ENCODE measurements at places on chromosomes 7 and 10.

DNA sequence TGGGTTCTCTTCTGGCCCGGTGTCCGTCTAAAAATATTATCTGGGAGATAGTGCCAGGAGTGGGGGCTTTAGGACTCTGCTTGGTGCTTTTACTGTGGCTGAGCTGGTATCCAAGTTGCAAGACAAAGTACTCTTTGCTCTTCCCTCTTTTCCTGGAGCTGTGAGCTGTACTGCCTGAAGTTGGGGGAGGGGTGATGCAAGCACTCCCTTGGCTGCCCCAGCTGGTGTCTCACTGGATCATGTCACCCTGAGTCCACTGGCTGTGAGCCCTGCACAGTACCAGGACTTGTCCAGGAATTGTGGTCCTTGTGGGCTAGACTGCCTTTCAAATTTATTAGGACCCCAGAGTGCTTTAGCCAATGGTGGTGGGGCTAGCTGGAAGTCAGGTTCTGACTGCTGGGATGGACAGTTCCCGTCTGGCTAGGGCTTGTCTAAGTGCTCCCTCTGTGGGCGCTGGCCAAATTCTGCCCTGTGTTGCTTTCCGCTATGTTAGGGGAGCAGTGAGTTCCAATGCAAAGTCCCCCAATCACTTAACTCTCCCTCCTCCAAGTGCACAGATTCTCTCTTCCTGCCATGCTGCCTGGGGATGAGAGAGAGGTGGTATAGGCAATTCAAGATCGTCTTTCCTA, 13.1 kb downstream of the CC2D2B start:
- DNase-seq = no peak

DNA sequence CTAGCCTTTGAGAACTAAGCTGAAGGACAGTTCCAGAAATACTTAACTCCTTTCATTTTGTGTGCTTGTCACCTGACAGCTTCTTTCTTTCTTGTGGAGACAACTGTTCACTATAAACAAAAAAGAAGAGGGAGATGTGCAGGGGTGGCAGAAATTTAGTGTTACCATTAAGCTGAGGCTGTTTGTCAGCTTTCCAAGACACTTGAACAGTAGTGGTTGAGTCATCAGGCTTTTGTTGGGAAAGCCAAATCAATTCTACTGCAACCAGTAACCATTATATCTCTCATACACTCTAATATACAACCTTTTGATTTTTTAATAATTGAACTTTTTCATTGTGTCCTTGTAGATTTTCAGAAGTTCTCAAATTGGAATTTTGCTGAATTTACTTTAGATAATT, 75.3 kb downstream of the POLL start:
- DNase-seq = no peak

DNA sequence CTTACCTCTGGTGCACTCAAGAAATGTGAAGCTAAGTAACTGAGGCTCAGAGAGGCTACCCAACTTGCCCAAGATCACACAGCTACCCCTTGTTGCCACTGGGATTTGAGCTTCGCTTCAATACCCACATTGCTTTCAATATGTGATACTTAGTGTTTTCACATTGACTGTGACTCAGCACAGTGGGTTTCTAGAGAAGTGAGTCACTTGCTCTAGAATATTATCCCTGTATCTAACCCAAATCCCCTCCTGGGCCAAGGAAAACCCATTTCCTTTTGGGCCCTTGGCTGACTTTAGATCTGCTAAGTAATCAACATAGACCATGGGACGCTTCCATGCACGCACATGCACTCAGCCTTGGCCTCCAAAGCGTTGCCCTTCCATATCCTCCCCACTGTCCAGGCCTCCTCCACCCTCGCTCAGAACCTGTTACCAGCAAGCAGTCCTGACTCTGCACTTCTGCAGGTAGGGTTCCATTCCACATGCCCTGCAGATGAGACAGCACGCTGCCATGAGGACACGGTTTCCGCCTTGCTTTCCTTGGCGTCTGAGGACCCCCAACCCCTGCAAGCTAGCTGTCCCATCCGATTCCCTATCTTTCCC, 87.7 kb upstream of the CHST15 start:
- DNase-seq = no peak

GRCh38 chr7:414681-415560, 104.7 kb downstream of the PDGFA start:
- no peak for DNase-seq

DNA sequence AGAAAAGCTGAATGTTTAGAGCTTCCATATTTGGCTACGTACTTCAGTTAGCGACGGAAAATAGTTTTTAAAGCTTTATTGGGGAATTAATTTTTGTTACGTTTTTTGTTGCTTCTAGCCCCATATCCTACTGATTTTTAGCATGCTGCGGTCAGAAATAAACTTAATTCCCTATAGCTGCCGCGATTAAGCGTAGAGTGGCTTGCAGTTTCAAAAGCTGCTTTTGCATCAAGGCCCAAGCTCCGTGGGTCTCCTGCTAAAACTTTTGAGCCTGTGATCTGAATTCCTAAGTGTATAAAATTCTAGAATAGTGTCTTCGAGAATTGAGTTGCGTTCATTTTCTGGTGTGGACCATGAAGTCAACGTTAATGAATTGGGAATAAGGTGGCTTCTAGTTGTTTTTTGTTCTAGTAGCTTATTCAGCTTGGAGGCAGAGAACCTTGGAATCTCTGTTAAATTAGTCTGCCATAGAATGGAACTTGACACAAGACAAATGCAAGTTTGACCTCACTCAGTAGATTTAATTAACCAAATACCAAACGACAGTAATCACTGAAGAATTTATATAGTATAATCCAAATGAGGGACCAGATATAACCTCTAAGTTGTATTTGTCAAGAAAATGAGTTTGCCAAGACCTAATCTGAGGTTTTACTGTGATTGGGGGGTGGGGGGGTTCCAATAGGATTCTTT, 977 bp downstream of the CALU start:
- DNase-seq = no peak
